ENCODE measurements at places on chromosomes 16 and 17.

DNA sequence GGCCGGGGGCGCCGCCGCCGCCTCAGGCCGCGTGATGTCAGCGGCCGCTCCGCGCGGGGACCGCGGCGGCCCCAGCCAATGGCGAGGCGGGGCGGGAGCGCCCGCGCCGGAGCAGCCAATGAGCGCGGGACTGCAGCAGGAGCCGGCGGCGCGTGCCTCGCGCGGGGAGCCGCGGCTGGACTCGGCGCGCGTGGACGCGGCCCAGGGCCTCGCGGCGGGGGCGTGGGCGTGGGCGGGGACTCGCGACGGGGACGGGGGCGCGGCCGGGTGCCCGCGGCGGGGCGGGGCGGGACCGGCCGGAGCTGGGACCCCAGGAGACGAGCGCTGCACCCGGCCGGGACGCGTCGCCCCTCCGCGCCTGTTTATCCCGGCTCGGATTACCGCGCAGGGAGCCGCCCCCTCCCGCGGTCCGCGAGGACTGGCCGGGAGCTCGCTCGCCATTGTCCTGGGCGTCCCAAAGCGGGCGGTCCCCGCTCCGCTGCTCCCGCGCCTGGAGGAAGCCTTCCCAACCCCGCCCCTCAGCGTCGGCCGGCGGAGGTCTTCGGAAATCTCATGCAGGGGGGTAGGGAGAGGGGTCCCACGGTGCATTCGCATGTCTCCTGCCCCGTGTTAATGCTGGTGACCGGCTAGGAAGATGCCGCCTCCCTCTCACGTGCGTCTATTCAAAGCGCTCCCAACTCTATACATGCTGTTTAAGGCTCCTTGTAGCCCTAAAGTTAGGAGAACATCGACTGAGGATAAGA, at the start of gene RNF157:
RNF157 (minus strand) TSS at position 33 of the 743 bp plus-strand sequence. CDS start 253 bp downstream, outside the sequence.
- DNase-seq: no peak

GRCh38 chr17:81204578-81204977, 18.2 kb downstream of the CEP131 start:
- no peak for DNase-seq

- no peak for DNase-seq
Measured at GRCh38 chr16:1093284-1094123, 2.5 kb downstream of the C1QTNF8 start.

DNA sequence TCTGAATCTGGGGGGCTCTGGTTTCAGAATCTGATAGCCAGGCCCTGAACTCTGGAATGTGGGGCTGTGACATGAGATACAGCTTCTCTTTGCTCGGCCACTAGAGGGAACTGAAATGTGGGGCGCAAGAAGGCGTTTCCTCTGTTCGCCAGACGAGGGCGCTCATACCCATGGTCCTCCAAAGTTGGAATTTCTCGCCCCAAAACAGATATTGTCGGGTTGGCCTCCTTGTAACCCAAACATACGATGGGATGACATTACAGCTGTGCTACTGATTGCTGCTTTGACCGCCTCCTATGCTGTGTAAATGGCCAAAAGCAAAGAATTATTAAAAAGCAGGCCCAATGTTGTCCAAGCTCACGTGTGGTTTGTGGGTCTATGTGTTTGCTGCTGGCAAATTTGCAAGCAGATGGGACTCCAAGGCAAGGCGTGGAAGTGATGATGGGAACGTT, 13.1 kb upstream of the MSI2 start:
- DNase-seq: no peak

DNA sequence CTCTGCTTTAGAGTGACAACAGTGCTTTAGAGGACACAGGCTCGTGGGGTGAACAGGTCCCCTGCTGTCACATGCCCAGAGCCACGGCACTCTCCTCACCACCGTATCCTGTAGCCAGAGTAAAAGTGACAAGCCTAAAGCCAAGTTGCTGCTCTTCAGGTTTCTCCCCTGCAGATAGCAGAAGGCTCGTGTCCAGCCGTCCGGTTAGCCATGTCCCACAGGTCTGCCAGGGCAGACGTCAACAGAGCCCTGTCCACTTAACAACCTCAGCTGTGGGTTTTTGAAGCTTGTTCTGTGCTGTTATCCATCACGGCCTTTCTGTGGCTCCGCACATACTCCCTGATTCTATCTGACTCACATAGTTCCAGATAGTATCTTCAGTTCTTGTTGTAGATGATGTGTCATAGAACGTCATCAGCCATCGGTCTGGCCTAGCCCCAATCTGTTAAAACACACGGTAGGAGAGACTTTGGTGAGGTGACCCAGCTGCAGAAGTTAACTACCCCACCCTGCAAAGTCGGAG, 100.7 kb downstream of the SOCS1 start:
- no peak for DNase-seq

DNA sequence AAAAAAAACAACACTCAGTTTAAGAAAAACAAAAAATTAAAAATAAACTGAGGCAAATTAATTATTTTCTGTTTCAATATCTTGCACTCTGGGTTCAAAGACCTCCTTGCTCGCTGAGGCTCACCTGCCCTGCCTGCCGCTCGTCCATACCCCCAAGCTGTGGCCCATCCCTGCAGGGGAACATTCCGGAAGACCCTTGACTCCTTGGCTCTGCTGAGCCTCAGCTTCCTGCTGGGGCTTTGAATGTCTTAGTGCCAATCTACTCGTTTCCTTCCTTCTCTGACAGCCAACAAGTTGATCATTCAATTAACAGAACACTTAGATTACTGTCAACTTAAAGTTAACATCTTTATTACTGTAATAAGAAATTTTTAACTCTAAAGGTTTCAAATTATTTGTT, 24.3 kb downstream of the G6PC1 start:
- DNase-seq: no peak

DNA sequence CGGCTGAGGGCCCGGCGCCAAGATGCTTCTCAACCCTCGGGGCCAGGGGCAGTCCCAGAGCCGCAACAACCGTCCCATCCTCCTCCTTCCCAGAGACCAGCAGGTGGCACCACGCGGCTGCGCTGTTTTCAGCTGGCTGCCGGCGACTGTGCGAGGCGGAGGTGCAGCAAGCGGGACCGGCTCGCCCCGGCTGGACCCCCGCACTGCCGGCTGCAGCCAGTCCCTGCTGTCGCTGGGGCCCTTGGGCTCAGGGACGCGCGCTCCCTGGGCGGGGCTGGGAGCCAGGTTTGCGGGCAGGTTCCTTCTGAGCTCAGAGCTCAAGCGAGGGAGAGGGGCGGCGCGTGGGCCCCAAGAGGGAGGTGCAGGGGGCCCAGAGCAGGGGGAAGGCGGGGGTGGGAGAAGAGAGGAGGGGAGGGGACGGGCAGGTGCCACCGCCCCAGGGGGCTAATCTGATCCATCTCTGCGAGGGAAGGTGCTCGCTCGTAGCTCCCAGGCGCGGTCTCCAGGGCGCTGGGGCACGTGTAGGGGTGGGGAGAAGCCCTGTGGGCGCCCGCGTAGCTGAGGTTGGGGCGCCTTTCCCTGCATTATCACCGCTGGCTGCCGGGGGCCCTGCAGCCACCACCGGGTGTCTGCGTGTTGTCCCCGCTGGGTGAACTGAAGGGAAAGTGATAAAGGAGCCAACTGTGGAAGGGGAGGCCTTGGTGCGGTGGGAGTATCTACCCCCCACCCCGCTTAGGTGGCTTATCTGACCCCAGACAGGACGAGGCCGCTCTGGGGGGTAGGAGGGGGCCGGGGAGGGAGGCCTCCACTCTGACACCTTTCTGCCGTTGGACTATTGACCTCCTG, 24.2 kb downstream of the STAT5A start:
- no peak for DNase-seq

DNA sequence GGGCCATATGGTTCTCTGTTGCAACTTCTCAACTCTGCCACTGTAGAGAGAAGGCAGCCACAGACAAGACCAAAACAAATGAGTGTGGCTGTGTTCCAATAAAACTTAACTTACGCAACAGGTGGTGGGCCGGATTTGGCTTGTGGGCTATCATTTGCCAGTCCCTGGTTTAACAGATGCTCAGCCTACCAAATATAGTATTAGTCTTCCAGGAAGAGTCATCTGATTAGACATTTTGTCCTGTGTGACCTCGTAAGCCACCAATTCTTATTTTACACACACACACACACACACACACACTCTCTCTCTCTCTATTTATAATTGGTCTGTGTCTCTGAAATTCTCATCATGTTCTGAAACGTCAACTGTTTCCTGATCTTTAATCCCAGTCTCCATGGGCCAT, 245.9 kb downstream of the XYLT1 start:
- DNase-seq: peak; percentile 41

GRCh38 chr16:73122604-73123391, 74.9 kb upstream of the ZFHX3 start:
- DNase-seq: no peak

- DNase-seq: no peak
Measured at GRCh38 chr16:83989300-83989699, 21.3 kb downstream of the NECAB2 start.

GRCh38 chr17:8420041-8420934, 15.4 kb upstream of the NDEL1 start:
- no peak for DNase-seq

DNA sequence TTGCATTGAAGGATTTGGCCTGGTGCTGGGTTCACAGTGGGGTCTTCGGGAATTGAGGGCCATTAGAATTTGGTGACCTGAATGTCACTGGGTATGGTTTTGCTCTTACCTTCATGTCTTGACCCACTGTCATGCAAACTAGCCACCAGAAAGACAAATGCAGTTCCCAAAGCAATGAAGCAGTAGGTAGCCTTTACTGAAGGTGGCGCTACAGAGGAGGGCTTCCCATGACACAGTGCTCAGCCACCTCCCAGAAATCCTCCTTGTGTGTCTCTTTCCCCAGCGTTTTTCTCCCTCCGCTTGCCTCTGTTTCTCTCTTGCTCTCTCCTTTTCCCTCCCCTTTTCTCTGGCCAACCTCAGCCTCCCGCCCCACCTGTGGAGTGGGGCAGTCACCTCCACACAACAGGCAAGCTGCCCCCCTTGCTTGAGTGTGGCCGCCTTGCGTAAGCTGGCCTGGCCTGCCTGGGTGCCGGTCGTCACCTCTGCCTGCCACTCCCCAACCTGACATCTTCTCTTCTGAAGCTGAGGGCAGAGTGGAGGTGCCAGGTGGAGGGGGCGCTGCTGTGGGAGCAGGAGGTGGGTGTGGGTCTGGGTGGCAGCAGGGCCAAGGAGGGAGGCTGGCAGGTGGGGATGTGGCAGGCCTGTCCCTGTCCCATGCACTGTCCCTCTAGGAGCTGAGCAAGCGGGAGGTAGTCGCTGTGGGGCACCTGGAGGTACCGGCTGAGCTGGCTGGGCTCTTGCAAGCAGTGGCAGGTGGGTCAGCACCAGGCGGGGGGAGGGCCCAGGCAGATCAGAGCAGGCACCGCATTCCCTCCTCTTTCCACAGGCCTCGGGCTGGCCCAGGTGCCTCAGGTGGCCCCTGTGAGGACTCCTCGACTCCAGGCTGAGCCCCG, 34.7 kb downstream of the MYO15A start:
- no peak for DNase-seq

GRCh38 chr16:30786936-30787612, at the start of gene ZNF629:
Gene ZNF629 (minus strand): TSS chr16:30787205. CDS start chr16:30784482, 2,723 bp downstream.
- DNase-seq: no peak

DNA sequence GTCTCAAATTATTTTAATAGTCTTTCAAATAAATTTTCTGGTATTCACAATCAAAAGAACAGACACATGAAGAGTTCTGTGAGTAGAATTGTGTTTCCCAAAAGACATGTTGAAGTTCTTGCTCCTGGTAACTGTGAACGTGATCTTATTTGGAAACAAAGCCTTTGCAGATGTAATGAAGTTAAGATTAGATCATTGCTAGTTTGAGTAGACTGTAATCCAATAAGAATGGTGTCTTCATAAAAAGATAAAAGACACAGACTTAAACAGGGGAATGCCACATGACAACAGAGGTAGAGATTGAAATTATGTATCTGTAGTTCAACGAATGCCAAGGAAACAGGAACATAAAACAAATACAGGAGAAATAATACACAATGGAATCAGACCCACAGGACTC, 357.4 kb upstream of the CA10 start:
- DNase-seq: no peak

GRCh38 chr17:66492561-66493005, 190.2 kb downstream of the PRKCA start:
- DNase-seq: no peak

- DNase-seq: no peak
Measured at GRCh38 chr17:49969134-49969759, at the start of gene DLX4. Gene DLX4 (plus strand): TSS chr17:49969190. CDS start chr17:49969469, 279 bp downstream.

- DNase-seq: no peak
Measured at GRCh38 chr17:14078027-14078426, 8.7 kb downstream of the COX10 start.

DNA sequence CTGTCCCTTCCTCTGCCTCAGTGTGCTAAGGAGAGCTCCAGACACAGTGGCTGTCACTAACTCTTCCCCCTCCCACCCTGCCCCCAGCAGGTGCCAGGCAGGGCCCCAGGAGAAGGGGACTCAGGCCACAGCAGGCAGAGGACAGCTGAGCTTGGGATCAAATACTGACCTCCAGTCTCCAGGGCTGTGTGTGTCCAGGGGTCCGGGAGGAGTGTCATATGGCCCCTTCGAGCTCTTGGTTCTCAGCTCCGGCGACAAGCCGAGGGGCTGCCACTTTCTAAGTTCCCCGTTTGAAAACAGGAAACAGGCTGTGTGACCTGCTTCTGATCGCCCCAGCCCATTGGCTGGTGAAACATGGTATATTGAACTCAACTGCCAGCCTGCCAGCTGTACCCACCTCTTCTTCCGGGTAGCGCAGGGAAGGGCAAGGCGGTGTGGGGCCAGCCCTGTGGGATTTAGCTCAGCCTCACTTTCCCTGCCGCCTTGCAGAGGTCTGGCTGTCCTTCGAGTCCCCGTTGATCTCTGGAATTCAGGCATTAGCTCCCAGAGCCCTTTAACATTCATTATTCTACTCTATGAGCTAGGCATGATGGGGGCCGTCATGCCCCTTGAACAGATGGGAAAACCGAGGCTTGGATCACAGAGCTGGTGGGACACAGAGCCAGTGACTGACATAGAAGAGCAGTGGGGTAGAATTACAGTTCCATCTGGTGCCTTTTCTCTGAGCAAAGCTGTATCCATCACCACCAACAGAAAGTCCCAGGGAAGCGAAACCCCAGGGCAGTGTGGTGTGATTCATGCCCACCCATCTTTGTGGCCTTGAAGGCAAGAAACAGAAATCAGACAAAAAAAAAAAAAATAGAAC, at the start of gene SNX20:
SNX20 (minus strand) TSS at position 292 of the 865 bp plus-strand sequence. CDS start 3,786 bp downstream, outside the sequence.
- peak; percentile 12 for DNase-seq

DNA sequence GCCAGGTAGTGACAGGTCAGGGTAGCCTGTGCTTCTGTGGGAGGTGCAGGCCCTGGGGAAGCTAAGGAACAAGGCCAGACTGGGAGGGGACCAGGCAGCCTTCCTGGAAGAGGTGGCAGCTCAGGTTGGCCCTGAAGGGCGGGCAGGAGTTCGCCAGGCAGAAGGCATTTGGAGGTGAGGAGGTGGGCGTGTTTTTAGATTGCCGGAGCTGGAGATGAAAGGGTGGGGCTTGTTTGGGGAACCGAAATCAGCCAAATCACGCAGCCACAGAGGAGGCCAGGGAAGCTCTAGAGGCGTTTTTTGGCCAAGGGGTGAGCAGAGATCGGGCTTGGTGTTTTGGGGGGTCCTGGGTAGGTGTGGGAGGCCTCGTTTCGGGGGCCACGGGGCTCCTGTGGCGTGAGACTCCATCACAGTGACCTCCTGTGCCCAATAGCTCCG, 7.6 kb downstream of the ADCY7 start:
- peak; percentile 39 for DNase-seq

GRCh38 chr17:66542129-66542966, 239.9 kb downstream of the PRKCA start:
- no peak for DNase-seq

- no peak for DNase-seq
Measured at GRCh38 chr16:88851616-88852015, 5.1 kb downstream of the GALNS start.

All from SIG-M5 (cell line).